Activated CD4-positive, CD25-positive, alpha-beta regulatory T cell treated with anti-CD3 and anti-CD28 coated beads, Interleukin-2, amount 50 U/mL, for 72 hours (primary cell): ENCODE measurements at places on chromosomes 4 and X.

GRCh38 chr4:65617416-65617815 is 52.9 kb downstream of the EPHA5 start:
- no peak for DNase-seq

GRCh38 chr4:124694306-124694705 is 18.2 kb downstream of the ANKRD50 start:
- DNase-seq = no peak

- peak; percentile 6 for DNase-seq
Observed at GRCh38 chrX:323721-324628, 5.4 kb upstream of the GTPBP6 start.

- DNase-seq = no peak
Observed at GRCh38 chrX:57172544-57172943, 35.3 kb upstream of the SPIN2A start.

GRCh38 chrX:39795605-39796004 is 302.2 kb downstream of the BCOR start:
- no peak for DNase-seq

DNA sequence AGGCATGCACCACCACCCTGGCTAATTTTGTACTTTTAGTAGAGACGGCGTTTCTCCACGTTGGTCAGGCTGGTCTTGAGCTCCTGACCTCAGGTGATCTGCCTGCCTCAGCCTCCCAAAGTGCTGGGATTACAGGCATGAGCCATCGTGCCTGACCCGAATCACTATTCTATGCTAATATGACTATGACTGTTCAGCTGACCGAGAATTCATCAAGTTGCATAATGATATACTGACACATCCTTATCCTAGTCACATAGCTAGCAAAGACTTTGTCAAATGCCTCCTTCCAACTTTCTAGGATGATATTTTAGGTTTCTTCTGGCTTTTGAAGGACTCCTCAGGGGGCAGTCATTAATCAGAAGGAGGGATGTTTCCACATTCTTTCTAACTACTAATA is 4.8 kb upstream of the GPM6B start:
- DNase-seq = no peak

- no peak for DNase-seq
Observed at GRCh38 chr4:81494031-81494431, 22.3 kb upstream of the RASGEF1B start.

GRCh38 chr4:138522366-138522765 is 280.2 kb upstream of the SLC7A11 start:
- DNase-seq = no peak

DNA sequence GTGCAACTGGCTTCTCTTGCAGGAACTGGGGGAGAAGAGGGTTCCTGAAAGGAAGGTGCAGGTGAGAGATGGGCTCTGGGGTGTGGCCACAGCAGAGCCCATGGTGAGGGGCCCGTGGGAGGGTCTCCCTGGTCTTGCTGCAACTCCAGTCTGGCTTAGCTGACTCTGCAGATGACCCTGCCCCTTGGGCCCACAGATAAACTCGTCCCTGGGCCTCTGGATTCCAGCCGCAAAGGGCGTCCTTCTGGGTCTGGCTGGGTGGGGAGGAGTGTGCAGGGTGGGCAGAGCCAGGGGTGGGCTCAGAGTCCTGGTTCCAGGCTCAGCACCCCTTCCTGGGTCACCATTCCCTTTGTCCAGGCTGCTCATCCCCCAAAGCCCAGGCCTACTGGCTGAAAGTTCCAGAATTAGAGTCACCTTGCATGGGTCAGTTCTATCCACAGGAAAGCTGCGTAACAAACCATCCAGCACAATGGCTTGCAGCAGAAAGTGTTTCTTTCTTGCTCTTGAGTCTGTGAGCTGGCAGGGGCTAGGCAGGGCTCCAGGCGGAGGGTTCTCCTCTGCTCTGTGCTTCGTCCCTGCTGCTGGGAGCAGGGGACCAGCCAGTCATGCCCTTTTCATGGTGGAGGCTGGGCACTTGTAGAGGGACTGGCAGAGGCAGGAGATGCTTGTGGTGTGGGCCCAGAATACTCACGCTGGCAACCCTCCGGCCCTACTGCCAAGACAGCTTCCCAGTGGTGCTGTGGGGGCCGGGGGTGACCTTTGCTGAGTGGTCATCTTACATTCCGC is 43.5 kb upstream of the ADRA2C start:
- DNase-seq = no peak

- DNase-seq = no peak
Observed at GRCh38 chr4:148305751-148306150, 136.5 kb downstream of the NR3C2 start.

DNA sequence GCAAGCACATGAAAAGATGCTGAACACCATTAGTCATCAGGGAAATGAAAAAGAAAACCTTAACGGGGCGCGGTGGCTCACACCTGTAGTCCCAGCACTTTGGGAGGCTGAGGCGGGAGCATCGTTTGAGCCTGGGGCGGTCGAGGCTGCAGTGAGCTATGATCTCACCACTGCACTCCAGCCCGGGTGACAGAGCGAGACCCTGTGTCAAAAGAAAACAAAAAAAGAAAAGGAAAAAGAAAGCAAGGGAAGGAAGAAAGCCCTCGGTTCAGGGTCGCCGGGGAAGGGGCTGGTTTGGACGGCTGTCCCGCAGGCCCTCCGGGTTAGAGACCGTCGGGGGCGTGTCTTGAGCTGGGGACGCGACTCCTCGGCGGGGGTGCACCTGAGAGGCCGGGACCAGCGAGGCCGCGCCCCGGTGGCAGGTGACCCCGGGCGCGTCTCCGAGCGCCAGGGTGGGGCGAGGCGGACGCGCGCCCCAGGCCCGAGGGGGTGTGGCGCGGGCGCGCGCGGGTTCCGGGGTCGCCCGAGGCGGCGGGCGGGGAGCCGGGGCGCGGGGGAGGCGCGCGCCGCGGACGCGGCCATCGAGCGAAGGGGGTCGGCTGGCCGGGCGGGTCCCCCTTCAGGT is 478 bp upstream of the PLXNA3 start:
- peak; percentile 61 for DNase-seq

DNA sequence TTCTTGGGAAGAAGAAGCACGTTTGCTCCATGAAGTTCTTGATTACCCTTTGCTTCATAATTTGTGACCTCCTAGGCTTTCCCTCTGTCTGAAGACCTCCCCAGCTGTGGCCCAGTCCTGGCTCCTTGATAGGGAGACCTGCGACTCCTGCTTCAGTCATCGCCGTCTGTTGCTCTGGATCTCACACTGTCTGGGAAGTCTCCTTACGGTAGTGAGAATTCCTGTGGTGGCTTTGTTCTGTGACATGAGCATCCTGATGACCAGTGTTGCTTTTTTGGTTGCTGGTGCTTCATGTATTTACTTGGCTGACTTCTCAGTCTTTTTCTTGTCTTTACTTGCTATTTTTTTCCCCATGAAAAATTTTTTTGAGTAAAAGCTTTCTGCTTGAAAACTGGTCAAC is 44.2 kb downstream of the JADE1 start:
- DNase-seq = no peak
